ENCODE measurements at places on chromosomes 11 and 22. TPM values are rescaled to one million over a fixed set of nuclear protein-coding genes. Genes with fewer than 3 reads are reported as not detected.

DNA sequence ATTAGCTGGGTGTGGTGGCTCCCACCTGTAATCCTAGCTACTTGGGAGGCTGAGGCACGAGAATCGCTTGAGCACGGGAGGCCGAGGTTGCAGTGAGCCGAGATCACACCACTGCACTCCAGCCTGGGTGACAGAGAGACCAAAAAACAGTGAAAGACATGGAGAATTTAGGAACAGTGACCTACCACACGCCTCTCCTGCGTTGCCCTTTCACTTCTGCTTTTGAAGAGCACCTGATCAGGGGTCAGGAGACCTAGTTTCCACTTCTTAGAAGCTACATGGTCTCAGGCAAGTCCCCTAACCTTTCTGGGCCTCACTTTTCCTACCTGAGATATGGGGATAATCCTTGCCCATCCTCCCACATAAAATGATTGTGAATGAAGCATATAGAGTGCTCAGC, 12.2 kb downstream of the SLC35C1 start:
- no peak overlapping the region for H3K4me3 ChIP-seq
- DNase-seq: no peak

DNA sequence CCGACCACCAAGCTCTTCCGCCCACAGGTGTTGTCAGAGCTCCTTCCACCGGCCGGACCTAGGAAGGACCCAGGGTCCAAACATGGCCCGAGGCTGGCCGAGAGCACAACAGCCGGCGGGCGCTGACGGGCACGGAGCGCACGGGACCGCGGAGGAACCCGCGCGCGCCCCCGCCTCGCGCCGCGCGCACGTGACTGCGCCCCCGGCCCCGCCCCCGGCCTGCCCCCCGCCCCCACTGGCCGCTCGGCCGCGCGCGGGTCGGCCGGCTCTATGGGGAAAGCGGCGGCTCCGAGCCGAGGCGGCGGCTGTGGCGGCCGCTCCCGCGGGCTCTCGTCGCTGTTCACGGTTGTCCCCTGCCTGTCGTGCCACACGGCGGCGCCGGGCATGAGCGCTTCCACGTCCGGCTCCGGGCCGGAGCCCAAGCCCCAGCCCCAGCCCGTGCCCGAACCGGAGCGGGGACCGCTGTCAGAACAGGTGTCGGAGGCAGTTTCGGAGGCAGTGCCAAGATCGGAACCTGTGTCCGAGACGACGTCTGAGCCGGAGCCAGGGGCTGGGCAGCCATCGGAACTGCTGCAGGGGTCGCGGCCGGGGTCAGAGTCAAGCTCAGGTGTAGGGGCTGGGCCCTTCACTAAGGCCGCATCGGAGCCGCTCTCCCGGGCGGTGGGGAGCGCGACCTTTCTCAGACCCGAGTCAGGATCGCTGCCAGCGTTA, at the start of gene OSBP2:
TSS of gene OSBP2 (plus strand) at position 235 of the 711 bp plus-strand sequence. CDS start at position 271, 36 bp downstream.
- H3K27me3 ChIP-seq: no peaks in the 10 kb centered on the region
- peak; percentile 92 for DNase-seq
- H3K4me3 ChIP-seq: peak within 1 kb of the TSS; percentile 76
- H3K36me3 ChIP-seq: no peaks in the 10 kb centered on the region
- H3K27ac ChIP-seq: no peak within 1 kb of the TSS
- peaks cover 10% of the 10 kb centered on the region for H3K4me1 ChIP-seq

- no peak overlapping the region for H3K4me3 ChIP-seq
- H3K36me3 ChIP-seq: no peaks in the 10 kb centered on the region
- peaks cover 32% of the 10 kb centered on the region for H3K27me3 ChIP-seq
- H3K27ac ChIP-seq: no peak overlapping the region
- no peak for DNase-seq
Observed at GRCh38 chr22:37462983-37463382, 23.2 kb downstream of the MFNG start.

NLRP14 gene
- not detected for total RNA-seq

DNA sequence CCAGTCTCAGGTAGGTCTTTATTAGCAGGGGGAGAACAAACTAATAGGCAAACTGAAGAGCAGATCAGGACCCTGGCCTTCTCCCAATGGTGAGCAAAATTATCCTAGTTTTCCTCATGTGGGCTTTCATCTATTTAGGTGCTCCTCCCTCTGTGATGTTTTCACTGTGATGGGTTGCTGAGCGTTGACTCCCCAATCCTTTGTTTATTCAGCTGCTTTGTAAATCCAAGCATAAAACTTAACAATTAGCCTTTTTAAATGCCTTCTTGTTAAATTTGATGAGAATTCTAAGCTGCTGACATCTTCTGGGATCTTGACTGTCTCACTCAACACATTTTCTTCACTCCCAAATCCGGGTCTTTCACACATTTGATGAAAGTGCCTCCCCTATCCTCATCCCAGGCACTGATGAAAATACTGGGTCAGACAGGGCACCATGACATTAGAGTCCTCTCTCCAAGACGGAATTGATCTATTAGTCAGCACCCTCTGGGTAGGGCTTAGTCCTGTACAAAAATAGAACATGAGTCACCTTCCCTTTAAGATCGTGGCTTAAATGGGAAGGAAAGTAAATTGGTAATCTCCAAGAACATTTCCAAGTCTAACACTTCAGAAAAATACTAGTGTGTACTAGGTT, 199.3 kb upstream of the ISX start:
- peaks cover 35% of the 10 kb centered on the region for H3K4me1 ChIP-seq
- peak overlapping the region; percentile 85 for H3K27ac ChIP-seq
- DNase-seq: no peak
- no peak overlapping the region for H3K4me3 ChIP-seq
- H3K36me3 ChIP-seq: no peaks in the 10 kb centered on the region

DNA sequence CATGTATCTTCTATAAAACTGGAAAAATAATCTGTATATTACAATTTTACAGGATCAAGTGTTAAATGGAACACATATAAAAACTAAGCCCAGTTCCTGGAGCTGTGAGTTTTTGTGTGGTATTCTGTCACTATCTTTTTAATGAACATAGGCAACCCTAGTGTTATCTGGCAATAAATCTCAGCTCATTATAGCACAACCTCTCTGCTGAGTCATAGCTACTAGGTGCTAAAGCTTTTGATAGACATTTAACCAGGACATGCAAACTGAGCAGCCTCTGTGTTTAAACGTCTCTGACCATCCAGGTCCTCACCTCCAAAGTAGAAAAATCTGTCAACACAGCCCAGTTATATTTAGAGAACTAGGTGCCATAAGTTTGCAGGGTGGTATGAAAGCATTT, 91.0 kb upstream of the CARD18 start:
- no peaks in the 10 kb centered on the region for H3K4me1 ChIP-seq
- H3K27me3 ChIP-seq: peaks cover 40% of the 10 kb centered on the region
- H3K36me3 ChIP-seq: no peaks in the 10 kb centered on the region
- DNase-seq: no peak
- no peak overlapping the region for H3K27ac ChIP-seq

DNA sequence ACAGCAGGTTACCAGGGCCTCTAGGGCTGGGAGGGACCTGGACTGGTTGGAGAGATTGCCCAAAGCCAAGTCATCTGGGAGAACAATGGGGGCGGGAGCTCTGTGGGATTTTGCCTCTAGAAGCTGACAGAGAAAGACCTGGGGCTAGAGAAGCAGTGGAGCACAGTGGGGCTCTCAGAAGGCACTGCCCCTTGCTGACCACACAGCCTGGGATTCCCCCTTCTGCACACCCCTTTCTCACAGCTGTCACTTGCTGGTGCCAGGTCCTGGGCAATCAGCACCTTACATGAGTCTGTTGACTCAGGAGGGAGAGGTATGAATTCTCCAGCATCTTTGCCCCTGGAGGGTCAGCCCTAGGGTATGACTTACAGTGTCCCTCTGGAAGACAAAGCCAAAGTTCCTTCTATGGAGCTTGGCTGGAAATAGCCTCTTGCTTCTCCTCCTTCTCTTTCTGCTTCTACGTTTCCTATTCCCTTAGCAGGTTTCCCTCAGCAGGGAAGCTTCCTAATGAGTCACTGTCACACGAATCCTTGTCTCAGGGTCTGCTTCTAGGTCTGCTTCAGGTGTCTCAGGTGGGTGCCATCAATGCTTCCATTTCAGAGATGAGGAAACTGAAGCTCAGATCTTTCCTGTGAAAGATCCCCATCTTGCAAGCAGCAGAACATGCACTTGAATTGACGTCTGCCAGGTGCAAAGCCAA, 27.0 kb downstream of the GDPD5 start:
- H3K27ac ChIP-seq: peak overlapping the region; percentile 78
- no peak for DNase-seq
- H3K27me3 ChIP-seq: no peaks in the 10 kb centered on the region
- no peaks in the 10 kb centered on the region for H3K36me3 ChIP-seq

GRCh38 chr11:59962107-59962482, 1.7 kb upstream of the OOSP4A start:
- no peak overlapping the region for H3K4me3 ChIP-seq
- no peak for DNase-seq
- H3K36me3 ChIP-seq: no peaks in the 10 kb centered on the region
- no peaks in the 10 kb centered on the region for H3K4me1 ChIP-seq
- peaks cover 6% of the 10 kb centered on the region for H3K27me3 ChIP-seq

DNA sequence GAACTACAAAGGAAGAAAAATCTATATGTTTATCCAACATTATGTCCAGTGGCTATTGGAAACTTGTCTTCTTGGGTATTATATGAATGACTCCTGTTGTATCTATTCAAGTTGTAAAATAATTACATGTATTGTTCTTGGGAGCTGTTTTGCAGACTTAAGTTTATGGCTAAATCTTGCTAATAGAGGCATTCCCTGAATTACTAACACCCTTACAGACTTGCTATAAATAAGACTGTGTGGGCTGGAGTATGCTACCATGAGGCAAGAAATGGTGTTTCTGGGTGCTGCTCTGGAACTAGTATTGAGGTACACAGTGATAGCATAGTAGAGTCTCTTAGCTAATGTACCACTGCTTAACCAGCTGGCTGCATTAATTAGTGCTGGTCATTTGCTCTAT, 155.1 kb downstream of the HIPK3 start:
- DNase-seq: no peak
- no peaks in the 10 kb centered on the region for H3K4me1 ChIP-seq
- no peak overlapping the region for H3K4me3 ChIP-seq
- peaks cover 1% of the 10 kb centered on the region for H3K36me3 ChIP-seq
- no peak overlapping the region for H3K27ac ChIP-seq
- no peaks in the 10 kb centered on the region for H3K27me3 ChIP-seq

- no peaks in the 10 kb centered on the region for H3K27me3 ChIP-seq
- no peak overlapping the region for H3K4me3 ChIP-seq
- H3K36me3 ChIP-seq: peaks cover 7% of the 10 kb centered on the region
- no peak for DNase-seq
- H3K4me1 ChIP-seq: peaks cover 29% of the 10 kb centered on the region
- no peak overlapping the region for H3K27ac ChIP-seq
Observed at GRCh38 chr22:28032861-28033260, 113.8 kb upstream of the PITPNB start.
